Activated CD8-positive, alpha-beta T cell treated with anti-CD3 and anti-CD28 coated beads, Interleukin-2, amount 10 ng/mL, durations not matched to agents 7 days and 5 days (primary cell): ENCODE measurements at places on chromosomes 7 and 10. TPM values are rescaled to one million over a fixed set of nuclear protein-coding genes. Genes with fewer than 3 reads are reported as not detected.

The TFPI2 gene
- total RNA-seq, result not detected

- H3K4me1 ChIP-seq, result peaks cover 4% of the 10 kb centered on the region
- H3K27me3 ChIP-seq, result no peaks in the 10 kb centered on the region
- no peak overlapping the region for H3K27ac ChIP-seq
- H3K4me3 ChIP-seq, result no peak overlapping the region
Measured at GRCh38 chr10:71333129-71333887, 14.2 kb downstream of the SLC29A3 start.

- peaks cover 11% of the 10 kb centered on the region for H3K4me1 ChIP-seq
- H3K4me3 ChIP-seq, result no peak overlapping the region
- no peak overlapping the region for H3K27ac ChIP-seq
- H3K27me3 ChIP-seq, result no peaks in the 10 kb centered on the region
Measured at GRCh38 chr10:119348516-119349240, 141.3 kb downstream of the GRK5 start.

The FXYD4 gene
- total RNA-seq, result not detected

DNA sequence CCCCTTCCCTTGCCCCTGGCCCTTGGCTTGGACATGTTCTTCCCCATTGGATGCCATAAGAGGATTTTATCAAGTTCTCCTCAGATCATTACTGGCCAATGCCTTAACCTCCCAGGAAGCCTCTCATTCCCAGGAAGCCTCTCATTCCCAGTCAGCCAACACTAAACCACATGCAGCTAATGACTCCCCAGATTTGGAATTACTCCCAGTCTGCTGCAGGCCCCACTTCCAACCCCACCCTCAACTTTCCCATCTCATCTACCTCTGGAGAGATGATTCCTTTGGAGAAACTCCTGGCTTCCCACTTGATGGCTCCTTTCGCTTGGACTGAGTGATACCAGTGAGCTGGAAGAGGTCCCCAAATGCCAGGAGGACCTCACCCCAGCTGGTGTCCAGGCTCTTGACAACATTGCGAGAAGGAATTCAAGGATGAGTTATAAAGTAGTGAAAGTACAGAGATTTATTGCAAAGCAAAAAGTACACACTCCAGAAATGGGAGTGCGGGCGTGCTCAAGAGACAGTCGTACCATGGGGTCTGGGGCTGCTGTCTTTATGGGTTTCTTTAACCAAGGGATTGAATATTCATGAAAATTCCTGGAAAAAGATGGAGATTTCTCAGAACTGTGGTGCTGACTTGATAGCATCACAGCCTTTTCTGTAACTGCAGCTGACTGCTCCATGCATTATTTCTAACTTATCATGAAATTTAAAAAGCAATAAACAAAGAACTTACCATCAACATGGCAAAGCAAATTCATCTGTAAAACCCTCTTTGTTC is 117.2 kb upstream of the ADCY1 start:
- DNase-seq, result no peak
- no peaks in the 10 kb centered on the region for H3K36me3 ChIP-seq
- no peaks in the 10 kb centered on the region for H3K4me1 ChIP-seq
- H3K4me3 ChIP-seq, result no peak overlapping the region
- H3K27ac ChIP-seq, result no peak overlapping the region

DNA sequence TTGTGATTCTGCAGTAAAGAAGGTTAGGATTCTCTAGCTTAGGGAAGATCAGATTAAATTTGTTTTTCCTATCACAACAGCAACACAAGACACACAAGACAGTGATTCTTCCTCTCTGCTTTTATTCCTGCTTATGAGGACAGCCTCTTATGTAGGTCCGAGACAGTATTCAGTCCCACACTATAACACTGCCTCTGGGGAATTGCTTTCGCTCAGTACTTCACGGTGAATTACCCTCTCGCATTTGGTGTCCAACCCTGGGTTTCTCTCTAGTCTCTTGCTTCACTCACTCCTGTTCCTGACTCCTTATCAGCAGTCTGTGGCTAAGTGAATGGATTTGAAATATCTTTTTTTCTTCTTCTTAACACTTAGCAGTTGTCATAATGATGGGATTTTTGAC is 1.7 kb downstream of the HIF1AN start:
- no peak overlapping the region for H3K4me3 ChIP-seq
- no peaks in the 10 kb centered on the region for H3K27me3 ChIP-seq
- DNase-seq, result no peak
- peak overlapping the region; percentile 12 for H3K27ac ChIP-seq

The PLXNA4 gene
- 45.4 TPM for total RNA-seq

The CYP3A5 gene
- total RNA-seq, result not detected

The KLLN gene
- 0.79 TPM for total RNA-seq

DNA sequence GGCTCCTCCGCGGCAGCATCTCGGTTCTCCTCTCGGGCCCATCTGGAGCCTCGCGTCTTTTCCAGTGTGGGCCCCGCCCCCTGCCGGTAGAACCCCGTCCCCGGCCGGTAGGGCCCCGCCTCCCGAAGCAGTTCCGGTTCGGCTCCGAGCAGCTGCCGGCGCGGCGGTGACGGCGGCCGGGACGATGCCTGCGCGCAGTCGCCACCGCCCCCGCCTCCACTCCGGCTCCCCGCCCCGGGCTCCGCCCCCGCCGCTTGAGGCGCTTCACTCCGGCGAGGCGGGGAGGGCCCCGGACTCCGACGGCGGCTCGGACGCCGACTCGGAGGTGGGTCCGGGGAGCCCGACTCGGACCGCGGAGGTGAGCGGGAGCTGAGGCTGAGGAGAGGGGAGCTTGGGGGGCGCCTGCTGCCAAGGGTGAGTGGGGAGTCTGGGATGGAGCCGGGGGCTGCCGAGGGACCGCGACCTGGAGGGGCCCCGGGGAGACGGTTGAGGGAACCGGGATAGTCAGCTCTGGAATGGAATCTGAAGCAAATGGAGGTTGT is at the start of gene SAMD8:
TSS of gene SAMD8 (plus strand) at position 292 of the 542 bp plus-strand sequence. CDS start 38,873 bp downstream, outside the sequence.
- peaks cover 48% of the 10 kb centered on the region for H3K4me1 ChIP-seq
- H3K4me3 ChIP-seq, result peak within 1 kb of the TSS; percentile 80
- H3K36me3 ChIP-seq, result peaks cover 15% of the 10 kb centered on the region
- H3K27ac ChIP-seq, result peak within 1 kb of the TSS; percentile 88
- peak; percentile 98 for DNase-seq

GRCh38 chr10:132637477-132638129 is 100.0 kb downstream of the INPP5A start:
- no peak overlapping the region for H3K27ac ChIP-seq
- no peak overlapping the region for H3K4me3 ChIP-seq
- peaks cover 15% of the 10 kb centered on the region for H3K4me1 ChIP-seq
- no peaks in the 10 kb centered on the region for H3K36me3 ChIP-seq
- peak; percentile 28 for DNase-seq

- peak; percentile 69 for DNase-seq
- H3K27me3 ChIP-seq, result peaks cover 1% of the 10 kb centered on the region
- no peak overlapping the region for H3K27ac ChIP-seq
- no peaks in the 10 kb centered on the region for H3K36me3 ChIP-seq
Measured at GRCh38 chr7:111735661-111736551, 173.6 kb upstream of the IMMP2L start.

GRCh38 chr7:138720286-138720685 is 19.1 kb upstream of the SVOPL start:
- no peaks in the 10 kb centered on the region for H3K36me3 ChIP-seq
- H3K27ac ChIP-seq, result no peak overlapping the region
- no peak overlapping the region for H3K4me3 ChIP-seq
- DNase-seq, result no peak

GRCh38 chr7:20532890-20533289 is 82.6 kb upstream of the ABCB5 start:
- no peaks in the 10 kb centered on the region for H3K36me3 ChIP-seq
- DNase-seq, result no peak
- H3K27me3 ChIP-seq, result no peaks in the 10 kb centered on the region

GRCh38 chr7:124790645-124791044 is 25.1 kb upstream of the GPR37 start:
- DNase-seq, result no peak
- H3K27me3 ChIP-seq, result peaks cover 15% of the 10 kb centered on the region
- H3K4me1 ChIP-seq, result no peaks in the 10 kb centered on the region
- H3K36me3 ChIP-seq, result no peaks in the 10 kb centered on the region

The CALML3 gene
- not detected for total RNA-seq

- H3K27me3 ChIP-seq, result no peaks in the 10 kb centered on the region
- DNase-seq, result no peak
- no peak overlapping the region for H3K4me3 ChIP-seq
- peaks cover 13% of the 10 kb centered on the region for H3K4me1 ChIP-seq
Measured at GRCh38 chr10:99827936-99828335, 45.5 kb downstream of the ABCC2 start.

DNA sequence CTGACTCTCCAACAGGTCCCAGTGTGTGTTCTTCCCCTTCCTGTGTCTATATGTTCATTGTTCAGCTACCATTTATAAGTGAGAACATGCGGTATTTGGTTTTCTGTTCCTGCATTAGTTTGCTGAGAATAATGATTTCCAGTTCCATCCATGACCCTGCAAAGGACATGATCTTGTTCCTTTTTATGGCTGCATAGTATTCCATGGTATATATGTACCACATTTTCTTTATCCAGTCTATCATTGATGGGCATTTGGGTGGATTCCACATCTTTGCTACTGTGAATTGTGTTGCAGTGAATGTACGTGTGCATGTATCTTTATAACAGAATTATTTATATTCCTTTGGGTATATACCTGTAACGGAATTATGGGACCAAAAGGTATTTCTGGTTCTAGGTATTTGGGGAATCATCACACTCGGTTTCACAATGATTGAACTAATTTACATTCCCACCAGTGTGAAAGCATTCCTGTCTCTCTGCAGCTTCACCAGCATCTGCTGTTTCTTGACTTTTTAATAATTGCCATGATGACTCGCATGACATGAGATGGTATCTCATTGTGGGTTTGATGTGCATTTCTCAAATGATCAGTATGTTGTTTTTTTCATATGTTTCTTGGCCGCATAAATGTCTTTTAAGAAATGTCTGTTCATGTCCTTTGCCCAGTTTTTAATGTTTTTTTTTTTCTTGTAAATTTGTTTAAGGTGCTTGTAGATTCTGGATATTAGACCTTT is 60.2 kb downstream of the LSMEM1 start:
- no peak overlapping the region for H3K4me3 ChIP-seq
- H3K36me3 ChIP-seq, result no peaks in the 10 kb centered on the region
- peaks cover 18% of the 10 kb centered on the region for H3K27me3 ChIP-seq
- no peak overlapping the region for H3K27ac ChIP-seq
- no peak for DNase-seq
- H3K4me1 ChIP-seq, result no peaks in the 10 kb centered on the region

- peak overlapping the region; percentile 29 for H3K4me3 ChIP-seq
- H3K27me3 ChIP-seq, result no peaks in the 10 kb centered on the region
- DNase-seq, result peak; percentile 69
- H3K27ac ChIP-seq, result peak overlapping the region; percentile 54
- H3K4me1 ChIP-seq, result peaks cover 53% of the 10 kb centered on the region
Measured at GRCh38 chr7:89607792-89608191, 546.5 kb upstream of the STEAP1 start.

The KAZALD1 gene
- not detected for total RNA-seq

The TMEM184A gene
- not detected for total RNA-seq

- no peak overlapping the region for H3K27ac ChIP-seq
- no peaks in the 10 kb centered on the region for H3K4me1 ChIP-seq
- H3K36me3 ChIP-seq, result no peaks in the 10 kb centered on the region
- H3K27me3 ChIP-seq, result no peaks in the 10 kb centered on the region
- DNase-seq, result no peak
- H3K4me3 ChIP-seq, result no peak overlapping the region
Measured at GRCh38 chr7:83921271-83921940, 272.5 kb upstream of the SEMA3E start.

- H3K4me3 ChIP-seq, result no peak overlapping the region
- no peaks in the 10 kb centered on the region for H3K36me3 ChIP-seq
- H3K27me3 ChIP-seq, result no peaks in the 10 kb centered on the region
Measured at GRCh38 chr10:121281576-121281975, 316.7 kb downstream of the FGFR2 start.

GRCh38 chr10:69279110-69279509 is 814 bp downstream of the HK1 start:
- H3K27me3 ChIP-seq, result peaks cover 2% of the 10 kb centered on the region
- H3K4me3 ChIP-seq, result no peak overlapping the region
- no peak overlapping the region for H3K27ac ChIP-seq
- H3K36me3 ChIP-seq, result no peaks in the 10 kb centered on the region

DNA sequence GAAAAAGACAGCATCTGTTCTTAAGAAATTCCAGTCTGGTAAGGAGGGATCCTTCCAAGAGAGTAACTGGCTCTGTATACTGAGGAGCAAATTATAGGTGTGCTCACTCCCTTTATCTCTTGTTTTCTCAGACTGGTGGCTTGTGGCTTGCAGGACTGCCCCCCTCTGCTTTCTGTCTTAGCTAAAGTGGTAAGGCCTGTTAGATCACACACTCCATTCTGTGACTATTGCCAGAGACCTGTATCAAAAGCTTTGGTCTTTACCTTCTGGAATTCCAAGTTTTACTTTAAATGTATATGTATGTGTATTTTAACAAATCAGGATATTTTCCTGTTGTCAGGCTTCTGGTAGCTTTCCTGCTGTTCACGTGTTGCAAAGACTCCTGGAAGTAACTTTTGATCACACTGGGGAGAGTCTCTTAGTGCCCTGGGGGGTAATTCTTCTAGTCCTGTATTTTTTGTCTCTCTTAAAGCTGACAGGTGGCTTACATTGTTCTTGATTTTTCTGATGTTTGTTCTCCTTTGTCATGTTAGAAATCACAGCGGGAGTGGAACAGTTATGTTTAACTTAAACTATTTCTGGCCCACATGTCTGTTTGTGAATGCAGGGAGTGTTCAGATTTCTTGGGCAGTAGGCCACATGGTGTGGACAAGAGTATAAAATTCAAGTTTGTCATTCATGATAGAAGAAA is 99.0 kb downstream of the PLPP4 start:
- DNase-seq, result no peak
- no peak overlapping the region for H3K4me3 ChIP-seq
- H3K27me3 ChIP-seq, result no peaks in the 10 kb centered on the region
- no peaks in the 10 kb centered on the region for H3K36me3 ChIP-seq
- no peaks in the 10 kb centered on the region for H3K4me1 ChIP-seq

DNA sequence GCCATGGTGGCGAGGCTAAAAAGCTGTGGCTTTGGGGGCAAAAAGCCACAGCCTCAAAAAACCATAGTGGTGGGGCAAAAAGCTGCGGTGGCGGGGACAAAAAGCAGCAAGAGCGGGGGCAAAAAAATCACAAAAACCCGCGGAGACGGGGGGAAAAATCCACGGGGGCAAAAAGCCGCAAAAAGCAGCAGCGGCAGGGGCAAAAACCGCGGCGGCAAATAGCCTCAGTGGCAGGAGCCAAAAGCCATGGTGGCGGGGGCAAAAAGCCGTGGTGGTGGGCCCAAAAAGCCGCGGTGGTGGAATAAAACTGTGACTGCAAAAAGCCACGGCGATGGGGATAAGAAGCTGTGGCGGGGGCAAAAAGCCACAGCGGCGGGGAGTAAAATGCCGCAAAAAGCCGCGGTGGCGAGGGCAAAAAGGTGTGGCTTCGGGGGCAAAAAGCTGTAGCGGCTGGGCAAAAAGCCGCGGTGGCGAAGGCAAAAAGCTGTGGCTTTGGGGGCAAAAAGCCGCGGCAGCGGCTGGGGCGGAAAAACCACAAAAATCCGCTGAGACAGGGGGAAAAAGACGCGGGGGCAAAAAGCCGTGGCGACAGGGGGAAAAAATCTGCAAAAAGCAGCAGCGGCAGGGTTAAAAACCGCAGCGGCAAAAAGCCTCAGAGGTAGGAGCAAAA is 526.6 kb downstream of the ZNF33B start:
- H3K4me3 ChIP-seq, result no peak overlapping the region
- H3K27ac ChIP-seq, result no peak overlapping the region
- no peaks in the 10 kb centered on the region for H3K4me1 ChIP-seq
- no peak for DNase-seq

The ZNF853 gene
- total RNA-seq, result 0.78 TPM
